ENCODE measurements at places on chromosomes 1 and 21.
A peak's percentile ranks its signal among the peaks of the same experiment; 100 is the strongest.

DNA sequence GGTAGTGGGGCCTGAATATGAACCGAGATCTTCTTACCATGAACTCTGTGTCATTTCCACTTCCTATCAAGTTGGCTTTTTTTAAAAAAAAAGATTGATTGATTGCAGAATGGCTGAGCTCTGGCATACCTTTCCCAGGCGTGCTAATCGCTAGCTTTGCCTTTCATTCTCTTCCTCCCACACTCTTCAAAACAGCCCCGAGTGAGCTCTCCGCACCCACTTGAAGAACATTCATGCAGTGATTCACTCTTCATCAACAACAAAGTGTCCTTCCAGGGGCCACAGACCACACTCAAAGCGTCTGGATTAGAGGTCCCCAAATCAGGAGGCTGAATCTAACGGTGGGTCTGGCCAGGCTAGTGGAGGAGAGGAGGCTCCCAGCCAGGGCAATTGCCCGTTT lies 96.3 kb upstream of the GALNT2 start:
- DNase-seq, result no peak

- no peak for DNase-seq
These were observed 15.6 kb downstream of the PRKACB start for GRCh38 chr1:84159533-84160240.

DNA sequence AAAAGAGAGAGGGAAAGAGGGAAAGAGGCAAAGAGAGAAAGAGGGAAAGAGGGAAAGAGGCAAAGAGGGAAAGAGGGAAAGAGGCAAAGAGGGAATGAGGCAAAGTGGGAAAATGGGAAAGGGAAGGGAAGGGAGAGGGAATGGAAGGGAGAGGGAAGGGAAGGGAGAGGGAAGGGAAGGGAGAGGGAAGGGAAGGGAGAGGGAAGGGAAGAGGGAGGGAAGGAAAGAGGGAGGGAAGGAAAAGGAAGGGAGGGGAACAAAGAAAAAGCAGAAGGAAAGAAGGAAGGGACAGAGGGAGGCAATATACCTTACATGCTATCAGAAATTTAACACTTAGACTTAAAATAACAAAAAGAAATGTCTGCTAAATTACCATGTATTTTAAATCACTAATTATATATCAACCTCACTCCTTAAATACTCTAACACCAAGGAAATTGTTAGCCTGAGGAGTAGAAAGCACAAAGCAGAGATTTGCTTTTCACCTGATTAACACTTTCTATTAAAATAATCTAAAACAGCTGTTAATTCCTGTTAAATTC lies 41.8 kb downstream of the DUSP10 start:
- DNase-seq, result no peak

GRCh38 chr1:54342288-54342687 lies 63.9 kb downstream of the SSBP3 start:
- DNase-seq, result no peak

DNA sequence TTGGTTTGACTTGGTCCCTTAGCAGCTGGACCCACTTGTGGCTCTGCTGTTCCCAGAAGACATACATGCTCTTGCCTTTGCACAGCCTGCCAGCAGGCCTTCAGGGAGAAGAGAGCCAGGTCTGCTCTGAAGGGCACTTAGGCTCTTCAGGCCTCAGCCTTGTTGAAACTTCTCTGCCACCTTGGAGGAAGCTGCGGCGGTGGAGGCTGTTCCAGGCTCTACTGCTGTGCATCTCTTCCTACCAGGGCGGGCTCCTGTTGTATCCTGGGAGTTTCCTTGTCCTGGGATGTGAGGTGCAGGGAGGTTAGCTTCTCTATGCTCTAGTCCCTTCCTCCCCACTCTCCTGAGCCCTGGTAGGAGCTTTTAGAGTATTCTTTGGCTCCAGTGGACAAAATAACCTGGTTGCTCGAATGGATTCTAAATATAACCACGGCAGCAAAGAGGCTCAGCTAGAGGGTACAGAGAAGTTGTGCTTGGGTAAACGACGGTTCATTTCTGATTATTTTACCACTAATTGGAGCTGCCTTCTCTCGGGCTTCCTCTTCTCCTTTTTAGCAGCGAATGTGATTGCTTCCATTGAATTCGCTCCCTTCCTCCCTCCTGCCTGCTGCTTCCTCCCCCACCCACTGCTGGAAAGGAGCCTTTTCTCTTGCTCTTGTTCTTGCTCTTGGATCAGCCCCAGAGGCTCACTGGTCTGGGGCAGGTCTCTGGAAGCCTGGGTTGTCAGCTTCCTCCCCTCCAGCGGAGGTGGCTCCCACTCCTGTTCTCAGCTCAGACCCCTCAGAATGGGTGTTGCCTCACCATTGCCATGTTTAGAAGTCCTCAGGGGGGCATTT lies 126.6 kb upstream of the CACNA1E start:
- DNase-seq, result no peak

- no peak for DNase-seq
These were observed 60.1 kb downstream of the S100B start for GRCh38 chr21:46544824-46545223.

DNA sequence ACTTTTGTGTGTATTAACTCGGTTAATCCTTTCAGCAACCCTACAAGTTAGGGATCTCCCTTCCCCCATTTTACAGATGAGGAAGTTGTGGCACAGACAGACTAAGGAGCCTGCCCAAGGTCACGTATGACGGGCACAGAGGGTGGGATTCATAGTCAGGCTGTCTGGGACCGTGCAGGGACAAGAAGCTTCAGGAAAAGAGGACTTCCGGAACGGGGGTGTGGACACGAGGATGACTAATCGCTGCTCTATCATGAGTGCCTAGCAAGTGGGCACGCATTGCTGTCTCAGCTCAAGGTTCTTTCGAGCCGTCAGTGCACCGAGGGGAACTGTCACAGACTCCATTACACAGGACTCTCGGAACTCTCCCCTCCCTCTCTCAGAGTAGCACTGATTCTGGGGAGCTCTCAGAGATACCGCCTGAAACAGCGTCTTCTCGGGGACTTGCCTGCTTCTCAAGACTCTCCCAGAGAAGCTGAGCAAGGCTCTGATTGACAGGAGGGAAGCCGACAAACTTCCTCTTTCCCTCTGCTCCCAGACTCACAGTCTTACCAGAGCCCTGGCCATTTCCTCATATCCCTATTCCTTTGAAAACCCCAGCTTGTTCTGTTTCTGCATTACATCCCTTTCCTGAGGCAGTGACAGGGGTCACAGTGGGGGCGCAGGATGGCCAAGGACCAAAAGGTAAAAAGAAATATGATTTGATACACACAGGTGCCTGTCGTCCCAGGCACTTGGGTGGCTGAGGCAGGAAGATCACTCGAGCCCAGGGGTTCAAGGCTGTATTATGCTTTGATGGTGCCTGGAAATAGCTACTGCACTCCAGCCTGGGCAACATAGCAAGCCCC lies 14.4 kb downstream of the FHAD1 start:
- DNase-seq, result no peak

GRCh38 chr1:6205849-6206519 lies at the start of gene RNF207:
TSS of gene RNF207 (plus strand) at chr1:6206119. CDS start at chr1:6206536, 417 bp downstream.
- peak; percentile 24 for DNase-seq

DNA sequence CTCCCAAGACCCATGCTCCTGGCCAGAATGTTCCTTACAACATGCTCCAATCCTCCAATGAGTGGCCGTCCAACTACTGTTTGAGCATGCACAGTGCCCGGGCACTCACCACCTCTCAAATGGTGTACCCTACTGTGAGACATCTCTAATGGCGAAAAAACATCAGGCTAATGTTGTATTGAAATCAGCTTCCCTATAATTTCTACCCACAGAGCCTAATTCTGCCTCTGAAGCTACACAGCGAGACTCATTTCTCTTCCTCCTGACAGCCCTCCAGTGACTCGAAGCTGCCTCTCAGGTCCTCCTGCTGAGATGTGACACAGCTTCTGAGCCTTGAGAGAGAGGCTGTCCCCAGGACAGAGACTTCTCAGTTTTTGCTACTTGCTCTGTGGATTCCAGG lies 130.7 kb downstream of the FAM78B start:
- DNase-seq, result no peak

DNA sequence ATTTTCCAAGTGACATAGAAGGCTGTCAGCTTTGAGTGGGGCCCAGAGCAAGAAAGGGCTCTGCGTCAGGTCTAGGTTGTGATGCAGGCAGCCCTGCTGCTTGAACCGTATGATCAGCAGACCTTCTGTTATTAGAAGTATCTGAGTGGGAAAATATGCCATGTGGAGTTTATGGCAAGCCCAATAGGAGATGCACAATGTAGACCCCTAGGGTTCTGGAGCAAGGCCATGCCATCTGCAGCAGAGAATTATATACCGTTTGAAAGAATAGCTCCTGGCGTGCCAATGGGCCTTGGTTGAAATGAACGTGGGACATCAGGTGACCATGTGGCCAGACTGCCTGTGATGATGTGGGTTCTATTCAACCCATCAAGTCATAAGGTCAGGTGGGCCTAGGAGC lies 44.1 kb upstream of the ZBTB18 start:
- no peak for DNase-seq

DNA sequence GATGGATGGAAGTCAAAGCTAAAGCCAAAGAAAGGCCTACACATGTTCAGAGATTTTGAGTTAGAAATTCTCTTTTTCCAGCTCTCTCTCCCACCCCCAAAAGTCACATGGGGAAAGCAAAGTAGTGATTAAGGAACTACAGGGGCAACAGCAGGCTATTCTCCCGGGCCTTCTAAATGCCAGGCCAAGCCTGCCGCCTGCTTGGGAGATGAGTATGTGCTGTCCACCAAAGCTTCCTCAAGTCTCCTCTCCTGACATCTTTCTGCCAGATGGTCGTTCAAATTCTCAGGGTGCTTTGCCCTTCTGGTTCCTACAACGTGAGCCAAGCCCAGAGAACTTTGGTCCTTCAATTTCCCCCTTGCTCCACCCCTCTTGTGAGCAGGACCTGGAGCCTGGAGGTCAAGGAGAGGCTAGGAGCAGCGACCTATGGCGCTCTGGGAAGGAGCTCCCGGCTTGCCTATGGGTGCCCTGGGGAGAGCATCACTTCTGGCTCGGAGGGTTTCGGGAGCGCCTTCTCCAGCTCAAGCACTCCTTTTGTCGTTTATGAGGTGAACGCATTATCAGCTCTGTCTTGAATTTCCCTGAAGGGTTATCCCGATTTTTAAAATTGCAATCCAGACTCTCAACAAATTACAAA lies 4.4 kb upstream of the PRRX1 start:
- DNase-seq, result no peak

DNA sequence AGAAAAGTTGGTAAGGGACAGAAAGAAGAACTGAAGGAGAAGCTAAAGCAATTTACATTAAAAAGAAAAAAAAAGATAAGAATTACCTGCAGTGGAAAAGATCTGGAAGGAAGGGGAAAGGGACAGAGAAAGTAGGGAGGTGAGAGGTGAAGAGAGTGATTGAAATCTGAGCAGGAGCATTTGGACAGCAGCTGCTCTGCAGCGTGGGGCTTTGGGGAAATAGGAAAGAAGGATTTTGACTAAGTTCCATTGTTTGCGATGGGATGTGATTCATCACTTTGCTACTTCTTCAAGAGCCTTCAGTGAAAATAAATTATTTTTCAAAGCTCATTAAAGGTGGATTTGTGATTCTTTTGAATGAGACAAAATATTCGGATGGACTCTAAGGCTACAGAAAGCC lies 26.1 kb upstream of the NMNAT2 start:
- DNase-seq, result no peak

DNA sequence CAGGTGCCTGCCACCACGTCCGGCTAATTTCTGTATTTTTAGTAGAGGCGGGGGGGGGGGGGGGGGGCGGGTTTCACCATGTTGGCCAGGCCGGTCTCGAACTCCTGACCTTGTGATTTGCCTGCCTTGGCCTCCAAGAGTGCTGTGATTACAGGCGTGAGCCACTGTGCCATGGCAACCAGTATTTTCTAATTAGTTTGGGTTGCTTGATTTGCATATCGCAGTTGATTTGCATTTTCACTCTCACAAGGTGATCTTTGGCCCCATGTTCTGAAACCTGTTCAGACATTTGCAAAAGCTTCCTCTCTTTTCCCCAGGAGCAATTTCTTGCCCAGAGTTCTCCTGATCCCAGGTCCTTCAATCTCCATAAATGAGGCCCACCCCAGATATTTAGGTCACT lies 1.7 kb downstream of the TOR3A start:
- DNase-seq, result no peak

- no peak for DNase-seq
These were observed 109.9 kb downstream of the GALNT2 start for GRCh38 chr1:230176871-230177411.

DNA sequence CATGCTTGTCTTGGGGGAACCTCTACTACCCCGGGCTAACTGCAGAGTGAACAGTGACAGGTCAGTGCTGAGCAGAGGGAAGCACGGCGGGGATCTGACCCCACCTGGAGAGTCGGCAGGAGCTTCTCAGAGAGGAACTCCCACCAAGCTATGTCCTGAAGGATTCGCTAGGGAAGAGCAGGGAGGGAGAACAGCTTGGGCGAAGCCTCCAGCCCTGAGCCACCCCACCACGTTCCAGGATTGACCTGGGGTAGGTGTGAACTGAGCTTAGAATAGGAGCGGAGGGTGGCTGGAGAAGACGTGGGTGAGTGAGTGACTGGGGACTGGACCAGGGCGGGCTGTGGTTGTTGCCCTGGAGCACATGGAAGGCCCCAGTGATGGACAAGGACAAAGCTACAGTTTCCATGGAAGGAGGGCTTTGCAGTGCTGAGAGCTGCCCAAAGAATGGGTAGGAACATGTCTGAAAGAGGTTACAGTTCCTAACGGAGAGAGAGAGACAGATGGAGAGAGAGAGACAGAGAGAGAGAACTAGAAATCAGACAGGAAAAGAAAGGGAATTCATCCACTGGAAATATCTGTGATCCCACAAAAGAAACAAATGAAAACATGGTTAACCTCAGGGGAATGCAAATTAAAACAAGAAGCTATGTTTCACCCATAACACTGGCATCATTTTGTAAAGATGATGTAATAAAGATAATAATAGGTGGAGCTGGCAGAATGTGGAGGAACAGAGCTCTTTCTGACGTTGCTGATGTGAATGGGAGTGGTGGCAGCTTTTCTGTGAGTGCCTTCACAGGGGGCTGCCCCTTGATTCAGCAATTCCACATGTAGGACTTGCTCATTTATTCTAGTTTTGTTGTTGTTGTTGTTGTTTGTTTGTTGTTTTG lies 17.2 kb downstream of the BSND start:
- no peak for DNase-seq

GRCh38 chr1:95614197-95614596 lies 380.2 kb downstream of the RWDD3 start:
- DNase-seq, result no peak

GRCh38 chr1:20974951-20975350 lies 187.8 kb upstream of the HP1BP3 start:
- no peak for DNase-seq

DNA sequence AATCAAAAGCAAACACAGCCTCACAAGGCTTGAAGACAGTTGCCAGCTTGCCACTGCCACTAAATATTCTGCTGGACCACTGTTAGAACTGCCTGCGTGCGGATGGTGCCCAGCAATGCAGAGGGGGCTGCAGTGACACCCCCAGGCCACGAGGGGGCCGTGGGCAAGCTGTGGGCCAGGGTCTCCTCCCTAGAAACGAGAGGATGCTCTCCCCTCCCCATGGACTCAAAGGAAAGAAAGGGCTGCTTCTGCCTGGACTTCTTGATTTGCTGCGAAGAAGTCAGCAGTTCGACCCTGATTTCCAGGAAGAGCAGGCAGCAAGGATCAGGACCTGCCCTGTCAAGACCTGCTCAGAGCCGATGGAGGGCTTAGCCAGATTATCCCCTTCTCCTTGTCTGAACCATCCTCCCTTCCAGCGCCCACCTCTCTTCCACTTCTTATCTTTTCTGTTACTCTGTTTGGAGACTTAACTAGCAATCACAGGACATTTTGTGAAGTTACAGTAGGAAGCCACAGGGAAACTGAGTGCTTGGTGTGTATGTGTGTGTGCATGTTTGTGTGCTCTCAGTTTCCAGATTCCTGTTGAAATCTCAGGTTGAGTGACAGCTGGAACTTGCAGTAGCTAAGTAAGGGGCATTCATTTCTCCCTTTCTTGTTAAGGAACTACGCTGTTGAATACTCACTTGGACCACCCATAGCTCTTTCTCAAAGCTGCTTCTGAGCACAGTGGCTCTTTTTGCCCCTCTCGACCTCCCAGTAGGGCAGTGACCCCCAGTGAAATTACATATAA lies 2.7 kb downstream of the MAN1C1 start:
- DNase-seq, result no peak

Data from activated CD8-positive, alpha-beta memory T cell treated with anti-CD3 and anti-CD28 coated beads for 1 hour (primary cell).